ENCODE measurements at places on chromosomes 11 and 22.

DNA sequence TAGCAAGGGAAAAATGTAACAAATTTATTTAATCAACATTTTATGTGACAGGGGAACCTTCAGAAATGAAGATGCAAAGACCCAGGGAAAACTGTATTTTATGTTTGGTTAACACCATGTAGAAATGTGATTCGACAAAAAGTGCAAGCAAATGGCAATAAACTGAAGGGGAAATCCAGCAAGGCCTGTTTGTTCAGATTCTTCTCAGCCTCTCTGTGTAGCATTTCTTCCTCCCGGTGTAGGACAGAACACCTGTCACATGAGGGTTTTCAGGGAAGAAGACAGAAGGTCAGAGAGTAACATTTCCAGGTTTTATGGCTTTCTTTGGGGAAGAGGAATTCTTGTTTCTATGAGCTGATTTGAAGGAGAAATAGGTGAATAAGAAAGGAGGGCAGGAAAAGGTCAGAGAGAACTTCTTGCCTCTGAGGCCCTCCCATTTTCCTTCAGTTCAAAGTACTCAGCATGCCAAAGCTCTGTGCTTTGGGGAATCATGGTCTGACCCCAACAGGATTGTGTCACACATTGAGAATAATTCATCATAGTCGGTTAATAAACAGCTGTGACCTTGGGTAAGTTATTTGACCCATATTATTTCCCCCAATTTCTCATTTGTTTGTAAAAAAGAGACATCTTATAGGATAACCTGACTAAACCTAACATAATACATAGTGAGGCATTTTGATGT is 45.5 kb upstream of the ME3 start:
- DNase-seq = no peak

DNA sequence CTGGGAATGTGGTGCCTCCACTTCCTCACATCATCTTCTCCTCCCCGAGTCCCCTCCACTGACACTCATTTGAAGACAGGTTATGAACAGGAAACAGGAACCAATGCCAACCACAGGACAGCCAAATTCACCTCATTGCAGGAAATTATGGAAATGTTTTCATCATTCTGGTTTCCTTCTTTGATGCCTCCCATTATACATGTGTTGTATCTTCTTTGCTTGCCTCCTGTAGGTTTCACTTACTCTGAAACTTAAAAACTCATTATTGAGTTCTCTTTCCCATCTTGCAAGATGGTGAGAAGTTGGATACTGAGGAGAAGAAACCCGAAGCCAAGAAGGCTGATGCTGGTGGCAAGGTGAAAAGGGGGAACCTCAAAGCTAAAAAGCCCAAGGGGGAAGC is 108.5 kb downstream of the PHF21B start:
- no peak for DNase-seq

- DNase-seq = no peak
Observed at GRCh38 chr11:16863389-16863788, 124.9 kb downstream of the C11orf58 start.

DNA sequence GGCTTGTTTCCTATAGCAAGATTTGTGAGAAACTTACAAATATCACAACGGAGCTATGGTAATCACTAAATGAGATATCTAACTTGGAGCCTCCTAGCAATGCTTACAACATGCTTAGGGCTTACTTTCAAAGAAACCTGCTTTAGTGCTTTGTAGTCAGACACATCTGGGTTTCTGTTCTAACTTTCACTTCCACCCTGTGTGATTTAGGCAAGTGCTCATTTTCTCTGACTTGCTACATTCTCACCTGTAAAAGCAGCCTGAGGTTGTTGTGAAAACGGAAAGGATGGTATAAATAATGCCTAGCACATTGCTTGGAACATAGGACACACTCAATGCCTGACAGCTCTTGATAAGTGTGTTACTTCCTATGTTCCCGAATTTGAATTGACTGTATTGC is 45.6 kb downstream of the LRRC4C start:
- DNase-seq = no peak

- DNase-seq = peak; percentile 54
Observed at GRCh38 chr11:27600656-27601055, 94.1 kb upstream of the LIN7C start.

- DNase-seq = no peak
Observed at GRCh38 chr11:80868831-80869230, 1428.0 kb upstream of the TENM4 start.

- peak; percentile 56 for DNase-seq
Observed at GRCh38 chr11:67372993-67373647, at the start of gene CLCF1. CLCF1 (minus strand) TSS chr11:67373598; CDS start chr11:67373539, 59 bp downstream.

DNA sequence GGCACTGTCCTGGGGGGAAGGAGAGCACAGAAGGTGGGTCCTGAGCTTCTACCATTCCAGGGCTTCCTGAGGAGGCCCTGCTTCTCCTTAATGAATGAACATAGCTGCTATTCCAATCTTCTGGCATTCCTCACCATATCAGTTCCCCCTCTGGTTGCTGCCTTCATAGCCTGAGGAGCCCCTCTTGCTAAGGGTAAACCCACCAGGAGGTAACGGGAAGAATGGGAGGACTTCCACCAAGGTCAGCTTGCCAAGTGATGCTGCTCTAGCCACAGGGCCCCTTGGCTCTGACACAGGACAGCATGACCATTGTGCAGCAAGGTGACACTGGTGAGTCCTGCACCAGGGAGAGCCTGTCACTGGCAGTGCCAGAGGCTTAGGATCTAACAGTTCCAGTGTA is 1022.5 kb downstream of the TBC1D22A start:
- no peak for DNase-seq

DNA sequence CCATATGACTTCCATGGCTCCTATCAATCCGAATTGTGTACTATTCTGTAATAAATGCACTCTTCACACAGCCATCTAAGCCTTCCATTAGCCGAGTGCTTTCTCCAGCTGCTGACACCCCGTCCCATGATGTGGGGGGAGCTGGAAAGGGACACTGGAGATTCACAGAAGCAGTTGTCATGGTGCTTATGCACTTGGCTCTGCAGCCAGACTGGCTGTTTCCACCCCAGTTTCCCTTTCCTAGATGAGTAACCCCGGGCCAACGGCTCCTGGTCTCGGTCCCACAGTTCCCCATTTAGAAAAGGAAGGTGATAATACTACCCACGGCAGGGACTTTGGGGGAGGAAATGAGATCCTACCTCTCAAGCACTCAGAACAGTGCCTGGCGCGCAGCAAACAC is 244.9 kb upstream of the SYN3 start:
- no peak for DNase-seq

GRCh38 chr11:65262776-65263175 is 1.0 kb downstream of the POLA2 start:
- DNase-seq = no peak

DNA sequence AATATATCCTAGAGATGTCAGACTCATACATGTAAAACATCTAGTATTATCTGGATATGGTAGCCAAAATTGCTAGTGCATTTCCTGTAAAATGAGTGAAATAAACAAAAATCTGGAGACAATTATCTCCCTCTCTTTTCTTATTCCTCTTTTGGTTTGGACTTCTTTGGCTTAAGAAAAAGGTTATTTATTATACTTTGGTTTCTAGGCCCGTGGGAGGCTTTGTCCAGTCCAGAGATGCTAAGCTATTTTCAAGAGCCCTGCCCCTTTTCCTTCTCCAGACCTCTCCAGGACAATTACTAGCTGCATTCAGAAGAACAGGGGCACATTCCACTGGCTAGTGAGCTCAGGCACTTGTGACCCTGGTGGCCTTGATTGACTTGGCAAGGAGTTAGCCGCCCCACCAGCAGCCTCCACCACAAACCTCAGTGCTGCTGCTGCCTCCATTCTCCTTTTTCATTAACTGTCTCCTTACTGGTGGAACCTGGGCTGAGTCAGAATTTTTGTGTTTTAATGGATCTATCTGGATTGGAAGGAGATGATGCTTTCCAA is 747.3 kb upstream of the TENM4 start:
- no peak for DNase-seq

DNA sequence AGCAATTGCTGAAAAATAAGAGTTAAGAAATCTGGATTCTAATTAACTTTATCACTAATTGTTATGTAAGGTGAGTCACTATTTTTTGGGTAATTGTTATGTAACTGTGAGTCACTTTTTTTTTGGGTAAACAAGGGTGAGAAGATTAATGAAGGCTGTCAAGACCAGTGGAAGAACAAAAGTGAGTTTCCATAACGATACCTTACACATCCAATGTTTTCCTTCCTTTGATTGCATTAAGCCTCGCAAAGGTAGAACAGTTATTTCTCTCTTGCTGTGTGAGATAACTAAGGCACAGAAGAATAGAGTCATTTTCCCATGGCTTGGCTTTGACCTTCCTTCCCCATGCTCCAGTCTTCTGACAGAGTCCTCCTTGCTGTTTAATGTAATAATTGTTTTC is 374.7 kb downstream of the DDX10 start:
- no peak for DNase-seq

GRCh38 chr11:19551457-19551856 is 161.2 kb upstream of the NAV2 start:
- DNase-seq = no peak

GRCh38 chr11:15758857-15759465 is 597.4 kb downstream of the SOX6 start:
- DNase-seq = no peak

- DNase-seq = no peak
Observed at GRCh38 chr11:14886513-14886912, 5.5 kb downstream of the CYP2R1 start.

- no peak for DNase-seq
Observed at GRCh38 chr11:1344056-1344635, 34.7 kb upstream of the TOLLIP start.

GRCh38 chr11:120457996-120458395 is 53.6 kb upstream of the GRIK4 start:
- DNase-seq = no peak

- DNase-seq = no peak
Observed at GRCh38 chr11:101448881-101449442, 134.8 kb downstream of the TRPC6 start.

DNA sequence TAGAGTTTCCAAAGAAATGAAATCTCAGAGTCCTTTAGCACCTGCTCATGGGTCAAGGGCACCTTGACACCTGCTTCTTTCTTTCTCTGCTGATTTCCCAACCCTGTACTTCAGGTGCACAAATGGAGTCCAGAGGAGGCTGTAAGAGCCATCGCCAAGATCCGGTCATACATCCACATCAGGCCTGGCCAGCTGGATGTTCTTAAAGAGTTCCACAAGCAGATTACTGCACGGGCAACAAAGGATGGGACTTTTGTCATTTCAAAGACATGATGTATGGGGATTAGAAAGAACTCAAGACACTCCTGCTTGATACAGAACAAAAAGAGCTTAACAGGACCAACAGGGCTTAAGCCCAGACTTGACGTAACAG is 5.9 kb downstream of the PTPMT1 start:
- no peak for DNase-seq

- DNase-seq = no peak
Observed at GRCh38 chr11:11780858-11781257, 60.9 kb upstream of the USP47 start.

GRCh38 chr22:46299101-46299500 is 2.4 kb downstream of the GTSE1 start:
- DNase-seq = no peak

DNA sequence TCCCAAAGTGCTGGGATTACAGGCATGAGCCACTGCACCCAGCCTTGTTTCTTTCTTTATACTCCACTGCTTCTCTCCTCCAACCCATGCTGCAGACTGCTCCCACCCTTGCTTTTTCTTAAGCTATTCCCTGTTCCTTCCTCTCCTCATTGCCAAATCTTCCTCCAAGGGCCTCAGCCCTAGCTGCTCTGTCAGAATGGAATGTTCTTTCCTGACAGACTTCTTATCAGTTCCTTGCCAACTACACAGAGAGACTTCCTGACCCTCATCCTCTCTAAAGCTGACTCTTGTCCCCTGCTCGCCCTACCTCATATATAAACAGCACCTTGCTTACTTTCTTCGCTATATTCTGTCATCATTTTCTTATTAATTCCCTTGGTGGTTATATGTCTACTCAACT is 16.9 kb upstream of the PIK3C2A start:
- DNase-seq = no peak

GRCh38 chr11:93895106-93895862 is 44.9 kb upstream of the VSTM5 start:
- DNase-seq = peak; percentile 62

GRCh38 chr11:20973940-20974559 is 304.7 kb downstream of the NELL1 start:
- no peak for DNase-seq

DNA sequence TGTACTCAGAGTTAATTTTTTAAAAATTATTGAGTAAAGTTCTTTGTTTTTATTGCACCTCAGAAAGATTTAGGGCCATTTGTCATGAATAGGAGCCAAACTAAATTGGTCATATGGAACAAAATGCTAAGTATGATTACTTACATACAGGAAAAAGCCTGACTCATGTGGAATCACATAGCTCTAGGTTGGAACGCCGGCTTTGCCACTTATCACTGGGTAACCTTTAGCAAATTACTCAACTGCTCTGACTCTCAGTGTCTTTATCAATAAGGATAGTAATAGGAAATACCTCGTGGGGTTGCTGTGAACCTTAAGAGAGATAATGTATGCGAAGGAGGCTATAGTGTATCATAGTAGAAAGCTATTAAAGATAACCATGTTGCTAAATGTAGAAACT is 638.5 kb downstream of the NELL1 start:
- DNase-seq = no peak

GRCh38 chr11:128213461-128213860 is 373.9 kb downstream of the ETS1 start:
- DNase-seq = no peak

DNA sequence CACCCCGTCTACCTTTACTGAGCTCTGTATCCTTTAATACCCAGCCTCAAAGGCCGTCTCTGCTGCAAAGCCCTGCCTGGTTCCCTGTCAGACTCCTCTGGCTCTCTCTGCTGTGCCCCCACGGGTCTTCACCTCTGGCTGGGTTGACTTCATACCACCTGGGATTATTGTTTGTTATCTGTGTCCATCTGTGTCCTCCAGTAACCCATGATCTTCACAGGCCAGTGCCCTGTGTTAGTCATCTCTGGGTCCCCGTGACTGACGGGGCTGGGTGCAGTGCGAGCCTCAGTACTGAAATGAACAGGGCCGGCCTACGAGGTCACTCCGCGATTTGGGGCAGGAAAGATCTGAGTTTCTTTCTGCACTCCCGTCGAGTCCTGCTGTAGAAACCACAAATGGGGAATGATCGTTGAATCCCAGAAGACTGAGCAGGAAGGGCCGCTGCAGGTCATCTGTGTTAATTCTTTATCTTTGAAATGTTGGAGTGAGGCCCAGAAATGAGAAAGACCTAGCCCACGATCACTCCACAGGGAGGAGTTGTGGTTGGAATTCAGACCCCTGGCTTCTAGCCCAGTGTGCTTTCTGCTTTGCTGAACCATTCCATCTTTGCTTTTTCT is 12.3 kb upstream of the TUB start:
- DNase-seq = peak; percentile 55

- no peak for DNase-seq
Observed at GRCh38 chr11:57596266-57596885, 1.1 kb upstream of the SERPING1 start.

- no peak for DNase-seq
Observed at GRCh38 chr11:72860592-72860991, 46.4 kb downstream of the ATG16L2 start.
